Stimulated activated CD4-positive, alpha-beta T cell treated with anti-CD3 and anti-CD28 coated beads, Interleukin-15, amount 100 ng/mL, for 1 hour (primary cell): ENCODE measurements at places on chromosomes 12 and 14.

DNA sequence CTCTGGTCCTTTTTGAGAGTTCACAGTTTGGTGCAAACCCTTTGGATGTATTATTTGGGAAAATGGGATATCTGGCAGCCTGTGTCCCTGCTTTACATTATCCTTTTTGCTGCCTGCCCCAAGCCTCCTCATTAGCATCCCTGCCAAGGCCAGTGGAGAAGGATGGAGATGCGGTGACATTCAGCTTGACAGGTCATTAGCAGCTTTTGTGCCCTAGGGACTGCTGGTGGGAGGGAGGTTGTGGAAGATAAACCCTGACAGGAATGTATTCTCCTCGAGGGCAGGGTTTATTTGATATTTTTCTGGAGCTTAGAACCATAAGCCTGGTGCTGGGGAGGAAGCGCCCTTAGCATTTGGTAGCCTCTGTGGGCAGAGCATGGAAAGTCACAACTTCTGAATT lies 49.3 kb downstream of the PTPN11 start:
- DNase-seq: no peak

GRCh38 chr12:107493666-107494065 lies 191.9 kb upstream of the PWP1 start:
- DNase-seq: no peak

DNA sequence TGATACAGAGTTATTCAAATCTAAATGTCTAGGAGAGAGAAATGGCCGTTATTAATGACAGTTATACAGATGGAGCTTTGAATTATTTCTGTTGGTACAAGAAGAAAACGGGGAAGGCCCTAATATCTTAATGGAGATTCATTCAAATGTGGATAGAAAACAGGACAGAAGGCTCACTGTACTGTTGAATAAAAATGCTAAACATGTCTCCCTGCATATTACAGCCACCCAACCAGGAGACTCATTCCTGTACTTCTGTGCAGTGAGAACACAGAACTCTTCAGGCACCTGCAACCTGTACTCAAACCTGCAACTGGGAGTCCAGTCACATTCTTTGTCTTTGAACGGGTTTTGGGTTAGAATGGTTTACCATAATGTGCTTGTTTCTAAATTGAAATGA lies 403.2 kb downstream of the DAD1 start:
- no peak for DNase-seq

DNA sequence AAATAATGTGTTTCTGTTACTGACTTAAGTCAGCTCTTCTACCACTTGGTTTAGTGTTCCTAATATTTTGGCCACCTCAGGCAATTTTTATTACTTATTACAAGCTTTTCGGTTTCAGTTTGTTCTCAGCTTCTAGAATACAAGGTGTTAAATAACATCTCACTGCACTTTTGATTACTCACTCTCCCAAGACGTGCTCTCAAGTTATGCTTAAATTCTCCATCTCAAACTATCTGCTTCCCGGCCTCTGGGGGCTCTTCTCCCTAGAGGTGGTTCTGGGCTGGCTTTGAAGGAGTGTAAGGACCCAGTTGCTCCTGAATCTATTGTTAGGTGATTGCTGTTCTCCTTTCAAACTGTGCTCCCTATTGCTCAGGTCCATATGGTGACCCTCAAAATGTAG lies 193.9 kb upstream of the DDHD1 start:
- no peak for DNase-seq

DNA sequence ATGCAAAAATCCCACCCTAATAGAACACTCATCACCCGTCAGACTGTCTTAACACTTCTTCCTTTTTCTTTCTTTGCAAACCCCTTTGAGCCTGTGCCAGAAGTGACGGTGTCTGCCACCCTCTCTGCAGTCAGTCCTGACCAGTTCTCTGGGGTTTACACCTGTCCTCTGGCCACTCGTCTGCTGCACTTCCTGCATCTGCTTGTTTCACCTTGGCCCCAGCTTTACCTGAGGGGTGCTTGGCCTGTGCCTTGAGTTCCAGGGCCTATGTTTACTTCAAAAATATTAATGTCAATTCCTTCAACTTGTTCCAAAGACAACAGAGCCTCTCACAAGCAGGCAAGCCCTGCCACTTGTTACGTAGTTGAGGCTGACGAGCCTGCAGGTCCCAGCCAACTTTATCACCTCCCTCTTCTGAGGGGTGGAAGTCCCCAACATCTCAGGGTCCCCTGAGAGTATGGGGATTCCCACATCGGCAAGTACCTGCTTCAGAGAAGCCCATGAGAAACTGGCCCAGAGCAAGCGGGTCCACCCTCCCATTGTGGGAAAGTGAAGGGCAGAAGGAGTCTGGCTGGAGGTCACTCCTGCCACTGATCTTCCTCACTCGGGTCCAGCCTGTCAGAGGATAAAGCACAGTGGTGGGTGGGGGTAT lies 205.4 kb downstream of the DAD1 start:
- DNase-seq: no peak

DNA sequence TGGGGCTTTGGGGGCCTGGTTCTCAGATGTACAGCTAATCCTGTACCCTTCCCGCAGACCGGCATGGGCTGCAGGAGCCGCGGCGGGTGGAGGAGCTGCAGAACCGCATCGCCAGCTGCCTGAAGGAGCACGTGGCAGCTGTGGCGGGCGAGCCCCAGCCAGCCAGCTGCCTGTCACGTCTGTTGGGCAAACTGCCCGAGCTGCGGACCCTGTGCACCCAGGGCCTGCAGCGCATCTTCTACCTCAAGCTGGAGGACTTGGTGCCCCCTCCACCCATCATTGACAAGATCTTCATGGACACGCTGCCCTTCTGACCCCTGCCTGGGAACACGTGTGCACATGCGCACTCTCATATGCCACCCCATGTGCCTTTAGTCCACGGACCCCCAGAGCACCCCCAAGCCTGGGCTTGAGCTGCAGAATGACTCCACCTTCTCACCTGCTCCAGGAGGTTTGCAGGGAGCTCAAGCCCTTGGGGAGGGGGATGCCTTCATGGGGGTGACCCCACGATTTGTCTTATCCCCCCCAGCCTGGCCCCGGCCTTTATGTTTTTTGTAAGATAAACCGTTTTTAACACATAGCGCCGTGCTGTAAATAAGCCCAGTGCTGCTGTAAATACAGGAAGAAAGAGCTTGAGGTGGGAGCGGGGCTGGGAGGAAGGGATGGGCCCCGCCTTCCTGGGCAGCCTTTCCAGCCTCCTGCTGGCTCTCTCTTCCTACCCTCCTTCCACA lies 7.6 kb downstream of the NR4A1 start:
- DNase-seq: no peak

- DNase-seq: no peak
These were observed 505.1 kb downstream of the NELL2 start for GRCh38 chr12:44370982-44371381.

DNA sequence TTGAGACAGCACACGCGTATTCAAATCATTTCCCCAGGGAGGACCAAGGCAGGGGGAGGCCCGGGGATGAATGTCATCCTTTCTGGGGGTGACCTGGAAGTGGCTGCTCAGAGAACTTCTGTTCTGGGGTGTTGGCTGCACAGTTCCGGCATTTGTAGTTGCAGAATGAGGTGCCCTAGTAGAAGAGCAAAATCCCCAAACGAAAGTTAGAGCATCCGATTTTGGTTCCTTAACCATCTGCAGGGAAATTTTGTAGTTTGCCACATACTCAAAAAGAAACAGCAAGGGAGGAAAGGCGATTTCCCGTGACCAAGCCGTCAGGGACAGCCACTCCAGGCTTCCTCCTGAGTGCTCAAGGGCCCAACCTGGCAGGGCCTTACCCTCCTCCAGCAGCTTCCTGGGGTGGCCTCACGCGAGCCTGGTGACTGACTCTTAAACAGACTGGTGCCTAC lies 13.0 kb upstream of the TRAF3 start:
- DNase-seq: no peak

GRCh38 chr12:52054833-52055730 lies 3.8 kb downstream of the NR4A1 start:
- DNase-seq: no peak

GRCh38 chr12:104064842-104065427 lies 604 bp downstream of the HCFC2 start:
- DNase-seq: no peak

- no peak for DNase-seq
These were observed 55.3 kb downstream of the DERA start for GRCh38 chr12:15966426-15966825.

DNA sequence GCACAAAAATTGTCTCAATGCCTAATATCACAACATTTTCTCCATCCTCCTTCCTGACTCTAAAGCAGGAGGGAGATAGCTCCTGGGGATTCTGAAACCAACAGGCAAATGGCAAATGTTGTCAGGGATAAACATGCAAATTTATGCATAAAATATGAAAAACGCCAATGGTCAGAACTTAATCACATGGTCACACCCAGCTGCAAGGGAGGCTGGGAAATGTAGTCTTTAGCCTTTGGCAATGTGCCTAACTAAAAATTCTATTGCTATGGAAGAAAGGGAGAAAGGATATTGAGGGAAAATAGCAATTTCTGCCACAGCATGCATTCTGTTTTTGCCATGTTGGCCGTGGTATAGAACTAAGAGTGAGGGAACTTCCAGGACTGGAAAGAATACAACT lies 11.7 kb upstream of the OASL start:
- DNase-seq: no peak

DNA sequence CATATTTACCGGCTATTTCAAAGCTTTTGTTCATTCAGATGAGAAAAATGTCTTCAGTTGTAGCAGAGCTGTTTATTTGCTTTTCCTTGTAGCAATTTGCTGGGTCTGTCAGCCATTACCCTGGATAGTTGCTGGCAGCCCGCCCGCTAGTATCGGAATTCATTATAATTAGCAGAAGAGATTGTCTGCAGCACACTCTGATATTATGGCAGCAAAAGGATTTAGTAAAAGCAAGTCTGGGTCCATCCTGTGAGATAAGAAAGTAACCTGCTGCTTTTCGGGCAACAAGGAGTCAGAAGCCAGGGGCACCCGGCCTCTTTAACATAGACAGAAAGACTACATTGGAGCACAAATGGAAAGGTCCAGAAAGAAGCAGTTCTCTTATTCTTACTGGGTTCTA lies 6.1 kb upstream of the SLC35E3 start:
- no peak for DNase-seq

DNA sequence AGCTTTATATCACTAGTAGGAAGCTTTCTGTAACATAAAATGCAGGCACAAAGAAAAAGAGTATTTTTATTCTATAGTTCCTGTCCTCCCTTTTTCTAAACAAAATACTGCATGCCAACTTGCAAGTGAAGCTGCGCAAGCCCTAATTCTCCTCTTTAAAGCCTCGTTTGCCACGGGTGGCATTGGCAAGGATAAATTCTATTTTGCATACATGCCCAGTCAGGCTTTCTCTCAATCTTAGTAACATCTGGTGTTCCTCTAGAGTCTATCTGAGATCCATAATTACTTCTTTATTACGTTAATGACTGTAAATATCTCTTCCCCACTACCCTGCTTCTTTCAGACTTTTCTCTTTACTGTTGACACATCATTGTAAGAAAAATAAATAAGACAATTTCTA lies 97.1 kb upstream of the DAAM1 start:
- DNase-seq: no peak

DNA sequence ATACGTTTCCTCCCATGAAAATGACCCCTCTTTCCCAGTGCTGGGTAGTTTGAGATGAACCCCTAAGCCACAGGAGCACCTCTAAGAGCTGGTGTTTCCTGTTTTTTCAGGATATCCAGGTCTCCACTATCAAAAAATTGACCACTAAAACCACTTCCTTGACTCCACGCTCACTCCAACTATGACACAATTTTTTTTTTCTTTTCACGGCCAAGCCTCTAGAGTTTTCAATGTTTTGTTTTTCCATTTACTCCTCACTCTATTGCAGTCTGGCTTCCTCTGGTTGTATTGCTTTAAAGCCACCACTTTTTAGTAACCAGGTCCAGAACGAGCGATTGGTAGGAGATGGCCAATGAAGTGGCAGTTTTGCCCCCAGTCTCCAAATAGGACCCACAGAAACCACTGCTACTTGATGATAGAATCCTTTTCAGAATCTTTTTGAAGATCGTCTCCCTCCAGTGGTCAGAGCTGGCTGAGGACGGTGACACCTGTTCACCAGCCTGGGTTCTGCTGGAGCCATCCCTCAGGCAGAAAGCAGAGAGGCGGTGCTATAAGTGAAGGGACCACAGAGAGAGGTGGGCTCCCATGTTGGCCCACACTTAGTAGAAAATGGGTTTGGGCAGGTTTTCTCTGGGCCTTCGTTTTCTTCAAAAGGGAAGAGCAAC lies 454.4 kb downstream of the VRK1 start:
- DNase-seq: no peak

GRCh38 chr12:128266541-128267130 lies 334 bp upstream of the TMEM132C start:
- DNase-seq: no peak

DNA sequence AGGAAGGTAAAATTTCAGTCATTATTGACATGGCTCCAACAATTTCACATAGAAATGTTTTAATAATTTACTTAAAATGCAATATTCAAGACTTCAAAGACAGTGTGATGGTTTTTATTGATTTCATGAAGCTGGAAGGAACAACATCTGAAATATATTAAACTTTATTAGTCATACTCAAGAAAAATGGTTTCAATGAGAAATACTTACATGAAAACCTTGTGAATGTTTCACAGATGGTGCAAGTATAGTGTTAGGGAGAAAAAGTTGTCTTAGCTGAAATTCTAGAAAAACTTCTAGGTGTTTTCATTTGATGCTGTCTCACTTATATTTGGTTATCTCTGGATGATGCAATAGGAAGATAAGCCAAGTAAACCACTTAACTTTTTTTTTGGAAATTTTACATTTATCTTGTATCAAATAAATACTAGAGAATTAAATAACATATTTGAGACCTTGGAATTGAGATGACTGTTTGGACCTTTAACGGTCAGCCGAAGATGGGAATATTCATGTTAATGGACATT lies 65.5 kb downstream of the PELI2 start:
- DNase-seq: no peak

GRCh38 chr12:59191372-59191771 lies 271.1 kb upstream of the LRIG3 start:
- no peak for DNase-seq

GRCh38 chr14:54922598-54922997 lies 20.0 kb upstream of the GCH1 start:
- DNase-seq: no peak

DNA sequence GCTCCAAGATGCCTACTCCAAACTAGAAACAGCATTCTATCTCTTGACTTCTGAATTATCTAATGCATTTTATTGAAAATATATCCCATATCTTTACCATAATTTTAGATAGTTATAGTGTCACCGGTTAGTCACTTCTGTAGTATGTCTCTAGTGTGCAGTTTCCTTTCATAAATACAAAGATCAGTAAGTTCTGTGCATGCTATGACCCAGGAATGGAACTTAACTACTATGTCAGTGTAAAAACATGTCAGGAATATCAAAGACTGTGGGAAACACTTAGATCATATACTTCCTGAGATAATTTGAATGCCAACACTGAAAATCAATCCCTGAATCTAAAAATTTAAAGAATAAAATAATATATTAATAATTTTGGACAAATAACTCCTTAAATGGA lies 237.6 kb downstream of the ATXN7L3B start:
- DNase-seq: no peak

DNA sequence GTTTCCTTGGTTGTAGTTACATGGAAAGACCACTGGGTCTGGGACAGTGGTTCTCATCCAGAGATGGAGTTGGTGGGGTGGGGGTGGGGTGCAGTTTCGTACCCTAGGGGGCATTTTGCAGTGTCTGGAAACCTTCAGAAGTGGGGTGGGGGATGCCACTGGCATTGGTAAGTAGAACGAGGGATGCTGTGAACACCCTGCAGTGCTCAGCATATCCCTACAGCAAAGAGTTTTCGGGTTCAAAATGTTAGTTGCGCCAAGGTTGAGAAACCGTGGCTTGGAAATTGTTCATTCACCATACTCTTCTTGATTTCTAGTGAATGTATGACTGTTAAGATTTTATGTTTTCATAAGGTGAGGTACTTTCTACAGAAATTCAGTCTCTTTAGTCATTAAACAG lies 28.7 kb downstream of the TRAF3 start:
- no peak for DNase-seq

GRCh38 chr14:101535232-101535631 lies 26.1 kb upstream of the DIO3 start:
- DNase-seq: no peak
